ENCODE measurements at places on chromosomes 5 and 9.

- no peak for DNase-seq
Observed at GRCh38 chr5:11595045-11595444, 309.2 kb downstream of the CTNND2 start.

DNA sequence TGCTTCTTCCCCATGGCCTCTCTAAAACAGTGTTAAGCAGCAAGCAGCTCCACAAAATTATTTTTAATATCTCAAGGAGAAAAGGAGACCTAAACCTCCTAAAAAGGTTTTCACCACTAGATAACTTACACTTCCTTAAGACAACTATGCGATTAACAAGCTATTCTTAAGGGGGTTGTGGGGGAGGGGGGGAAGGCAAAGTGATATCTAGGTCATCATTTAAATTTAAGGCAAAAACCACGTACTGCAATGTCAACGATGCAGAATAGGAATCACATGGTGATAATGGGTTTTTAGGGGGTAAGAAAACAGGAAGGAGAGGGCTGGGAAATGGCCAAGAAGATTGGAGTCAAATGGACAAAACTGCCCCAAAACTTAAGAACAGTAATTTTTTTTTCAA lies 32.6 kb downstream of the CSNK1A1 start:
- DNase-seq, result no peak

DNA sequence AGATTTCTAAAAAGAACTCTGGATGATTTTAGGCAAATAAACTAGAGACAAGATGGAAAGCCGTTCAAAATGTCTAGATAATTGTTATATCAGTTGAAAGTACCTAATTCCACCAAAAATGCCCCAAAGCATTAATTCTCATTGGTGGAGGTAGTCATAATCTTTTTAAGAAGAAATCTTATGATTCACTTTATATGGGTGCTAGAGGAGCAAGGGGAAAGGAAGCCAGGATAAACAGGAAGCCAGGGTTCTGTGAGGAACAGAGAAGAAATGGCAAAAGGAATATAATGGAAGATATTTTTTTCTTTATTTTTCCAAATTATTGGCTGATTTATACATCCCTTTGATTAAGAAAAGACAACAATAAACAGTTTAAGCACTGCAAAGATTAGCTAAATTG lies 7.8 kb downstream of the YIPF5 start:
- DNase-seq, result no peak

GRCh38 chr5:74363603-74364205 lies 276.8 kb downstream of the ENC1 start:
- DNase-seq, result no peak

GRCh38 chr9:101073122-101073521 lies 44.6 kb downstream of the PLPPR1 start:
- no peak for DNase-seq

GRCh38 chr5:115180165-115180709 lies 10.5 kb upstream of the TRIM36 start:
- peak; percentile 67 for DNase-seq

- DNase-seq, result peak; percentile 71
Observed at GRCh38 chr5:151214614-151215545, 9.0 kb downstream of the CCDC69 start.

GRCh38 chr5:32805971-32806638 lies 95.0 kb downstream of the NPR3 start:
- no peak for DNase-seq

DNA sequence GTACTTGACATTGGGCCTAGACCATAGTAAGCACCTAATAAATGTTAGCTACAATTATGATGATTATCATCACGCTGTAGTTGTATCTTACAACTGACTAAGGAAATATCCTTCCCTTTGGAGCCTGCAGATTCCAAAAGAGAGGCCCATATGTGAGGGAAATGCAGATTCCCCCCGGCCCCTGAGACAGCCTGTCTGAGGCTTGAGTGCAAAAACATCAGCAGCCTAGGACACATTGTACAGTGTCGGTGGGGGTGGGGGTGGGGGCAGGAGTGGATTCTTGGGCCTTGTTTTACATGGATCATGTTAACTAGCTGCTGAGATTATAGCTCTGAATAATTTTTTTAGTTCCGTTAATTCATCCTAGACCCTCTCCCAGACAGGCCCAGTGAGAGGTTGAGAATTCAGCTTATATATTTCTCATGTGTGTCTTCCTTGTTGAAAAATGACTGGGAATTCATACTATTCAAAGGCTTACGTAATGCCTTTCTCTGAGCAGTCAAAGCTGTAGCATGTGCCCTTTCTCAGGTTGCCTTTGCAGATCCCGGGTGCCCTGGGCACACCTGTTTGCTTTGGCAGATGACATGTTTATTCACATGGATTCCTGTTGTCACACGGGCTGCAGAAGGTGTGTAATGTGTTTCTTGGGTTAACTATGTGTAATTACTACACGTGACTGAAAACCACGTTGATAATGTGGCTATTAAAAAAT lies 262.8 kb downstream of the NR3C1 start:
- DNase-seq, result no peak

- DNase-seq, result no peak
Observed at GRCh38 chr9:77111408-77111807, 65.9 kb upstream of the VPS13A start.

DNA sequence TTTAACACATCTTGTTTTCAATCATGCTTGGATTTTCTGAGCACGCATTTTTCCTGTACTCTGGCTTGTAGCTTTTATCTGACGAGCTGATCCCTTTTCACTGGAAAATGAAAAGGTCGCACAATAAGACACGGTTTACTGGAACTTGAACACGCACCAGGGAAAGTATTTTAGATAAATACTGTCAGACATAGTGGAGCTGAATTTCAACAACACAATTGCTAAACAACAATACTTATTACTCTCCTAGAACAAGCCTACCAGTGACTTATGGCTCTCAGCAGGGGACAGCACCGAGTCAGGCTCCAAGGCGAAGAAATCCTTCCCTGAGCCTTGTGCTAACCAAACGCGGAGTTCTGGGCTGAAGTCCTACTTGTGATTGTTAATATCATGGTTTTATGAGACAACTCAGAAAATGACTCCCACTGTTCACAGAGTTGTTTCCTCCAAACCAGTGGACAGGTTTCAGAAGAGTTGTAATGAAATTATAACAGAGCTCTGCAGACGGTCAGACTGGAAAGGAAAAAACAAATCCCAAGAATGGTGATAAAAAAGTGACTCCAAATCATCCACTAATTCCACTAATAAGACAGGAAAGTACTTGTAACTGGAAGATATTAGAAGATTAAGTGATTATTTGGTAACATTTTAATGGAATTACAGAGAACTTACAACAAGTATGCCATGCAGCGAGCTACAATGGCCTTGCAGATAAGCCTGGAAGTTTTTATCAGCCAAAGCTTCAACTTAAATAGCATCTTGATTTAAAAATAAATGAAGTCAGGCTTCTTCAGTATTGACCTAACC lies 359.6 kb downstream of the EBF1 start:
- no peak for DNase-seq

- DNase-seq, result no peak
Observed at GRCh38 chr9:81411961-81412360, 277.4 kb downstream of the TLE1 start.

DNA sequence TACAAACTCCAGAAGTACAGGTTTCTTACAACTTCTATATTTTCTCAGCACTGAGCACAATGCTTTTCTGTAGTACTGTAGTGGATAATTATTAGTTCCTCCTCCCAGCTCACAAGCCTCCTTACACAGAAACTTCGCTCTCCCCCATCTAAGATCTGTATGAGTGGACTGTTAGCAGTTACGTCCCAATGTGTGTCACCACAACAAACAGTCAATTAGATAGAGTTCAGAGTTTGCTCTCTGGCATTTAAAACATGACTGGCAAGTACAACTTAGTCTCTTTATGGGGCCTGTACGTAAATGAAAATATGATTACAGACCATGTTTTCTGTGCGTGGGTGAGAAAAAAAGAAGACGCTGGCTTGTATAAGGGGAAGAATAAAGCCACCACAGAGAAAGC lies 631.4 kb upstream of the DMAC1 start:
- DNase-seq, result no peak

GRCh38 chr5:72156946-72157624 lies 49.8 kb downstream of the MAP1B start:
- DNase-seq, result no peak

- DNase-seq, result no peak
Observed at GRCh38 chr9:135805422-135806022, 101.8 kb downstream of the CAMSAP1 start.

DNA sequence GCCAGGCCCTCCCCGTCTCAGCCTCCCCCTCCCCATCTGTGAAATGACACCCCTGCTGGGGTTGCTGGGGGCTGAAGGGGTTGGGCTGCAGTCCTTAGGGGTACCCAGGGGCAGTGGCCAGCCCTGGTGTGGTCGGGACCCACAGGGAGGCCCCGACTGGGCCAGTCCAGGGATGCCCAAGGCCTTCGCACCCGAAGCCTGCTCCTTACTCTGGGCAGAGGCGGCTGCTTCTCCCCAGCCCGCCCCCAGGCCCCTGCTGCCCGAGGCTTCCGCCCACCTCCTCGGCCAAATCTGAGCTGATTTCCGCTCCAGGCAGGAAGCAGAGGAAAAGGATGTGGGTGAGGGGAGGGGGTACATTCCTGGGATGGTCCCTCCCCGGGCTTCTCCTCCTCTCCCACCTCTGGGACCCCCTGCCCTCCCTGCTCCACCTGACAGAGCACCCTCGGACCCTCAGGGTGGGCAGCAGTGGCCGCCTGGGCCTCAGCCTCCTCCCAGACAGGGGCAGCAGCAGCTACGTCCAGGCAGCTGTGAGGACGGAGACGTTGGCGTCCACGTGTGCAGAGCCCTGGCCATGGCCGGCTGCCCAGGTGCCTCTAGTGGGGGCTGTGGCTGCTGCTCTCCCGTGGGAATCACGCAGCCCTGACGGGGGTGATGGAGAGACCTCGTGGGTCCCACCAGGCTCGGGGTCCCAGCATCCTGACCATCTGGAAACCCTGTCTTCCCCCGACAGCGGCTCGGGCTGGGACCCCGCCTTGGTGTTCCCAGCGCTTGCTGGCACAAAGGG lies 4.2 kb upstream of the NRARP start:
- DNase-seq, result no peak

DNA sequence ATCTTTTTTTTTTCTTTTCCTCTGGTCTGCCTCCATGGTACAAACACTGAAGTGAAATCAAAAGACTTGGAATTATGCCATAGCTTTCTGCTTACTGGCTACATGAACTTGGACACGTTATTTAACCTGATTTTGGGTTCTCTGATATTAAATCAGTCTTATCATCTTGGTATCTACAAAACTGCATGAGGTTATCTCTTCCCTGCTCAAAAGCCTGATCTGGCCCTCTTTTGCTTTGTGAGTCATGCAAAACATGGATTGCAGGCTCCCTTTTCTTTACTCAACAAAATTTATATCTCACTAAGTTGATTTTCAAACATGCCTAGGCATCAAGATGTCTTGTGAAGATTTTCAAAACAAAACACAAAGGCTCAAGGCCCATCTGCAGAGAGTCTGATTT lies 45.9 kb upstream of the FST start:
- DNase-seq, result no peak

DNA sequence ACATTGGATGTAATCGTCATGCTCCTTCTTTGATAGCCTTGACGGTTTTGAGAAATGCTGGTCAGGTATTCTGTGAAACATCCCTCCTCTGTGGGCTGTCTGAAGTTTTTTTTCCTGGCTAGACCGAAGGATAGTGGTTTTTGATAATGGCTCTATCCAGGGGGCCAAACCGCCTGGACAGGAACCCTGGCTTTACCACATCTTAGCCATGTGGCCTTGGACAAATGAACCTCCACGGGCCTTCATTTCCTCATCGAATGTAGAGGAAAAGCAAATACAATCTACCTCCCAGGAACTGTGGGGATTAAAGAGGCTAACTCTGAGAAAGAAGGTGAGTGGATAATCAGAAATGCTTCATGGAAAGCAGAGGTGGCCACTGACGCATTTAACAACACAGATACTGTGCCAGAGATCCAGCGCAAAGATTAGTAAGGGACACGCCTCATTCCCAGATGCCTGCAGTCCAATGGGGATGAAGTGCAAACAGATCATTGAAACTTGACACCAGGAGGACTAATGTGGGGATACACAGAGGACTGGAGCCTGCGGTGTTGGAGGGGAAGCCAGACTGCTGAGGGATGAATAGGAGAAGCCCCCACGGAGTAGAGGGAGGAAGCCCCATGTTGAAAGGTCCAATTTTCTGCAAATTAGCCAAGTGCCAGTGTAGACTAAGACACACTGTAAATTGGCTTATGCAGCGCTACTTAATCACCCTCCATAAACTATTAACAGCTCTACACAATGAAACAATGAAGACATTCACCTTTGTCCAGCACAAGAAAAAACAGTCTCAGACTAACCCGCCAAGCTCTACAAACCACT lies 41.6 kb downstream of the MYO10 start:
- no peak for DNase-seq

GRCh38 chr9:130029223-130029973 lies 13.6 kb downstream of the FNBP1 start:
- no peak for DNase-seq

DNA sequence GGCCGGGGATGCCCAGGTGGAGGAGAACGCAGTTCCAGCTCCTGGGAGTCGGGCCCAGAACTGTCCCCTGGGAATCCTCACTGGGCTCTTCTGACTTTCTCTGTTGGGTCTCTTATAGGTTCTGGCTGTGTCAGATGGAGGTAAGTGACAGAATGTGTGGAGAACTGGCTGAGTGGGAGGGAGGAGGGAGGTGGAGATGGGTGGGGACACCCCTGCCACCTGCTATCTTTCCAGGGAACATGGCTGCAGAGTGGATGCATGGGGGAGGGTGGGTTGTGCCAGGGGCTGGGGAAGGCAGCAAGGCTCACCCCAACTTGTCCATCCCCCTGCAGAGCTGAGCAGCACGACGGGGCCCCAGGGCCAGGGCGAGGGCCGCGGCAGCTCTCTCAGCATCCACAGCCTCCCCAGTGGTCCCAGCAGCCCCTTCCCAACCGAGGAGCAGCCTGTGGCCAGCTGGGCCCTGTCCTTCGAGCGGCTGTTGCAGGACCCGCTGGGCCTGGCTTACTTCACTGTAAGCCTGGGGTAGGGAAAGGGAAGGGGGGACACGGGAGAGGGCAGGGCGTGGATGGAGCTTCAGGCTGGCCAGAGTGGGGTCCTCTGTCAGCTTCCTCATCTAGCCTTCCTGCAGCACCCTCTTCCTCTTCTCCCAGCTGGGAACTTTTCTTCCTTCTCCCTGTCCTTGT lies 8.3 kb downstream of the RGS14 start:
- no peak for DNase-seq

- DNase-seq, result no peak
Observed at GRCh38 chr9:104329245-104329644, 174.8 kb upstream of the OR13F1 start.

GRCh38 chr5:102796498-102796897 lies 41.4 kb downstream of the PAM start:
- DNase-seq, result no peak

- no peak for DNase-seq
Observed at GRCh38 chr5:149697001-149697400, 33.1 kb upstream of the PPARGC1B start.

- no peak for DNase-seq
Observed at GRCh38 chr5:107951309-107951708, 280.6 kb upstream of the EFNA5 start.

- DNase-seq, result no peak
Observed at GRCh38 chr5:75667586-75667985, 49.7 kb downstream of the POC5 start.

- no peak for DNase-seq
Observed at GRCh38 chr9:18233776-18234445, 240.0 kb upstream of the ADAMTSL1 start.

GRCh38 chr5:44389823-44390143 lies 563 bp upstream of the FGF10 start:
- DNase-seq, result no peak

GRCh38 chr5:21688655-21689054 lies 1164.5 kb downstream of the CDH12 start:
- DNase-seq, result no peak

GRCh38 chr9:137750566-137750965 lies 127.0 kb upstream of the CACNA1B start:
- DNase-seq, result no peak
